ENCODE measurements at places on chromosomes 1 and 21. TPM values are rescaled to one million over a fixed set of nuclear protein-coding genes. Genes with fewer than 3 reads are reported as not detected.

AIRE gene
- total RNA-seq = 0.47 TPM

SRP9 gene
- total RNA-seq = 74.1 TPM

ID3 gene
- total RNA-seq = 27.9 TPM

CATSPER4 gene
- total RNA-seq = not detected

HSD3B2 gene
- total RNA-seq = 0.59 TPM

DNA sequence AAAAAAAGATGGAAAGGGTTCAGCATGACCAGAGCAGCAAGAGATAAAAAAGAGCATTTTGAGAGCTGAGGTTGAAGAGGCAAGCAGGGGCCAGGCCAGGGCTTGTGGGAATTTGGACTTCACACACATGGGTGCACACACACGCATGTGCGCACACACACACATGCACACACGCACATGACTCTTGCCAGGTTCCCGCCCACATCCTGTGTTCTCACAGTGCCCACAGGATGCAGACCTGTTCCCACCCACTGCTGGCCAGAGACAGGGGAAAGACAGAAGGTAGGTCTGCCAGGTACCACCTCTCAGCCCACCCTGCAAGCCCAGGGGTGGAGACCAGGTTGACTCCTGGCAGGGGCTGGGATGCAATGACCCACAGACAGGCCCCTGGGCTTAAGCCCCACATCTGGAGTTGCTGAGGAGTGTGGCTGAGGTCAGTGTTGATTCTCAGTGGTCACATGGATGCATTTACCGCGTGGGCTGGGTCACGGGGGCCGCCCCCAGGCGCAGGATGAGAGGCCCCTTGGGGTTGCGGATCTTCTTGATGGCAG is 4.4 kb downstream of the COL16A1 start:
- DNase-seq = no peak

GRCh38 chr1:180791806-180792205 is 120.9 kb upstream of the KIAA1614 start:
- DNase-seq = no peak

DNA sequence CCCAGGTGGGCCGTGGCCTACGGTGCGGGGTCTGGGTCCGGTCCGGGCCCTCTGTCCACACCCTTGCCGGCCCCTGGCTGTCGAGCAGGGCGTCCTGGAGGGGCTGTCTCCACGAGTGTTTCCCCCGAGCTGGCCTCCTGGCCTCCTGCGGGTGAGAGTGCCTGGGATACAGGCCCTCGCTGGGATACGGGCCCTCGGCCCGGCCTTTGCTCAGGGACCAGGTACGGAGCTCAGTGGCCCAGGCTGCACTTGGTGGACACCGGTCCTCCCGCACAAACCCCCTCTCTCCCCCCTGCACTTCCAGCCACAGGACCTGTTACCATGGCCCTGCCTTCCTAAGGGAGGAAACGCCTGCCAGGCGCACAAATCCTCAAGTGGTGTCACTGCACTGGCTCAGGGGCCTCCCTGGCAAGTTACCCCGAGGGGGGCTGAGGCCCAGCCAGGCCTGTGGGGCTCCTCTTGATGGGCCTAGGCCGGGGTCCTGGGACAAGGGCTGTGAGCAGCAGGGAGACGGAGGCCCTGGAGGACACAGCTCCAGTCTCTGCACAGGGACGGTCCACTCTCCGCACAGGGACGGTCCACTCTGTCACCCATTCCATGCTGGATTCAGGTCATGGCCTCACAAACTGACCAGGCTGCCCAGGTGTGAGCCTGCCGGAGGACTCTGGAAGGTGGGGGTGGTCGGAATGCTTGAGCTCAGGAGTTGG is 18.2 kb upstream of the RNF223 start:
- no peak for DNase-seq

DNA sequence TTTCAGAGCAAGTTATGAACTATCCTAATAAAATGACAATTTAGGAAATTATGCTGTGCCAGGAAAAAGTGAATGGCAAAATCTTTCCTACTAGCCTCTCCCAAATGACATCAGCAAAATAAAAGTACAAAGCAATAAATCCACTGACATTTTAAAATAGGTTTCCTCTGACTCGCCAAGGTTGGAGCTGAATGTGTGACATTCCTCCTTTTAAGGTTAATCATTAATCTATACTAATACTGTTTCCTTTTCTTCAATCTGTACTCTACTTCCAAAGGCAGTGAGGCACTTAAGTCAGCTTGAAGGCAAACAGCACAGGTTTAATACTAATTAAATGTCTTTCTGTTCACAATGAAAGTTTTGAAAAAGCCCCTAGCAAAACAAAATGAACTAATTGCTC is 15.7 kb downstream of the RNF19B start:
- DNase-seq = no peak

GRCh38 chr1:35426097-35426586 is 131.1 kb downstream of the KIAA0319L start:
- no peak for DNase-seq
